ENCODE measurements at places on chromosomes 3 and 15. TPM values are rescaled to one million over a fixed set of nuclear protein-coding genes. Genes with fewer than 3 reads are reported as not detected.

DNA sequence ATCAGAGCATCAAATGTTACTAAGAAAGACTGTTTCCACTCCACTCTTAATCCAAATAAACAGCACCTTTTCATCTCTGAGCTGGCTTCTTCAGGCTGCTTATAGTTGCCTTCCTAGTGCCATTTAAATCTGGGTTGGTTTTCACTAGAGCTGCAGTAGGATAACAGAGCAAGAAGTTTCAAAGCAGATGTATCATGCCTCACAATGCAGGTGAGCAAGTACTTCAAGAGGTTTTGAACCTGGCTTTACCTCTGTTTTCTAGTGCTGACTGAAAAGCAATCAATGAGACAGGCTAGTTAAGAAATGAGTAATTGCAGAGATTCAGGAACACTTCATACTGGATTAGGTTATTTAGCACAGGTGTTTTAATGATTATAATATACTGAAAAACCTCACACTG lies 147.7 kb upstream of the SATB1 start:
- no peaks in the 10 kb centered on the region for H3K4me1 ChIP-seq
- DNase-seq = no peak
- H3K4me3 ChIP-seq = no peak overlapping the region
- no peaks in the 10 kb centered on the region for H3K27me3 ChIP-seq
- H3K36me3 ChIP-seq = no peaks in the 10 kb centered on the region
- no peak overlapping the region for H3K27ac ChIP-seq

DNA sequence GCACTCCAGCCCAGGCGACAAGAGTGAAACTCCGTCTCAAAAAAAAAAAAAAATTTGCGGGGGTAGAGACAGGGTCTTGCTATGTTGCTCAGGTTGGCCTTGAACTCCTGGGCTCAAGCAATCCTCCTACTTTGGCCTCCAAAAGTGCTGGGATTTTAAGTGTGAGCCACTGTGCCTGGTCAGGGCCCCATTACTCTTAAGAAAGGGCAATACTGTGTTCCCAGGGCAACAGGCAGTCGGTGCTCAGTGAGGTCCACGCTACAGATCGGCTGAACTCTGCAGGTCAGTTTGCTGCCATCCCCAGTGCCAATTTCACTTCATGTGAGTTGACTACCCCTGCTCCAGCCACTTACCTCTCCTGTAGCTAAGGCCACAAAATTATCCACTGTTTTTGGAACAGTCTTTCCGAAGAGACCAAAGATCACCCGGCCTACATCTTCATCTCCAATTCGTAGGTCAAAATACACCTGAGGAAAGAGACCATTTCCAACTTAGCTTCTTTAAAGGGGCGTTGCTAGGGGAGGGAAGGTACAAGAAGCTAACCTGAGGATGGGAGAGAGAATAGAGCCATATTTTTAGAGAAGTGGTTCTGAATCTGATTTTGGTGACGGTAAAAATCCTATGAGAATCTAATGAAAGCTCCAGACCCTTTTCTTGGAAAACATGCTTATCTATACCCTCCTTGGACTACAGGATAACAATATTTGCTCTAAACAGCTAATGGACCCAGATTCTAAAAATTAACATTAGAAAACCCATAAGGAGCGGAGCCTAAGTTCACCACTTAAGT lies 939 bp downstream of the PPIB start:
- H3K27ac ChIP-seq = peak overlapping the region; percentile 51
- H3K36me3 ChIP-seq = peaks cover 27% of the 10 kb centered on the region
- peak overlapping the region; percentile 95 for H3K4me3 ChIP-seq
- no peak for DNase-seq
- no peaks in the 10 kb centered on the region for H3K27me3 ChIP-seq
- no peaks in the 10 kb centered on the region for H3K4me1 ChIP-seq

- no peak overlapping the region for H3K27ac ChIP-seq
- no peak overlapping the region for H3K4me3 ChIP-seq
- no peak for DNase-seq
- no peaks in the 10 kb centered on the region for H3K27me3 ChIP-seq
Measured at GRCh38 chr3:87052499-87053260, 61.7 kb upstream of the VGLL3 start.

DNA sequence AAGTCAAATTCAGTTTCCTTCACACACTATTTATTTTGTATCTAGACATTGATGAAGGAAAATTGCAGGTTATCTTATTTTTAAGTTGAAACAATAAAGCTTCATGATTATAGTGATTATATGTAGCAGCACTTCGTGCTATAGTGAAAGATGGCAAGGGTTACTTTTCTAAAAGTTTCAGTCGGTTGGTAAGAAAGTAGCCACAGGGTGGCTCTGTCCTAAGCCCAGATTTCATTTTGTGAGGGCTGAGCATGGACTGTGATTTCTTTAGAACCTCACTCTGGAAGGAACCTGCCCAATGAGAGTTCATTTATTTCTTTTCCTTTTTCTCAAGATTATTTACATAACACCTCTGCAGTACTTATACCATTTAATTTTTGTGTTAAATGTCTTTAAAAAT lies 66.5 kb downstream of the NME9 start:
- DNase-seq = no peak
- H3K4me3 ChIP-seq = no peak overlapping the region
- no peak overlapping the region for H3K27ac ChIP-seq
- no peaks in the 10 kb centered on the region for H3K36me3 ChIP-seq
- H3K4me1 ChIP-seq = no peaks in the 10 kb centered on the region

GRCh38 chr3:34696831-34697230 lies 898.4 kb downstream of the PDCD6IP start:
- no peak for DNase-seq
- H3K4me3 ChIP-seq = no peak overlapping the region
- no peaks in the 10 kb centered on the region for H3K27me3 ChIP-seq
- H3K27ac ChIP-seq = no peak overlapping the region
- no peaks in the 10 kb centered on the region for H3K4me1 ChIP-seq

GRCh38 chr3:68666429-68667136 lies 265.8 kb downstream of the TAFA4 start:
- H3K4me1 ChIP-seq = no peaks in the 10 kb centered on the region
- H3K36me3 ChIP-seq = no peaks in the 10 kb centered on the region
- no peak for DNase-seq
- H3K27me3 ChIP-seq = peaks cover 7% of the 10 kb centered on the region
- H3K4me3 ChIP-seq = no peak overlapping the region

DNA sequence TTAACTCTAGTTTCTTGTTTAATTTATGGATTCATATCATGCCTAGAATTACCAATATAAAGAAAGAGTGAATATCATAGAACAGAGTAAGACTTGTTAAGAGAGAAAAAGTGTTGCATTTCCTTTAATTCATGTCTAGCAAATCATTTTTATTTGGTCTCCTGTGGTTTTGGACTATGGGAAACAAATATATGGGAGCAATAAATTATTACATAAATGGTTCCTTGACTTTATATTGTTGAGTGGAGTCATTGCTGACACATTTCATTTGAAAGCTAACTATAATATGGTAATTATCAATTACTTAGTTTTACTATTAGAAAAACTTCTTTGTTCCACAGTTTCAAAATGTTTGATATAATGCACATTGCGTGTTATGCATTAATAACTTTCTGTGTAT lies 144.7 kb upstream of the CGNL1 start:
- no peak for DNase-seq
- no peaks in the 10 kb centered on the region for H3K4me1 ChIP-seq
- H3K27ac ChIP-seq = no peak overlapping the region
- H3K36me3 ChIP-seq = no peaks in the 10 kb centered on the region

GRCh38 chr15:74134387-74135027 lies 4.1 kb downstream of the ISLR2 start:
- H3K36me3 ChIP-seq = no peaks in the 10 kb centered on the region
- no peak overlapping the region for H3K27ac ChIP-seq
- H3K27me3 ChIP-seq = peaks cover 4% of the 10 kb centered on the region
- H3K4me3 ChIP-seq = no peak overlapping the region
- no peak for DNase-seq

DNA sequence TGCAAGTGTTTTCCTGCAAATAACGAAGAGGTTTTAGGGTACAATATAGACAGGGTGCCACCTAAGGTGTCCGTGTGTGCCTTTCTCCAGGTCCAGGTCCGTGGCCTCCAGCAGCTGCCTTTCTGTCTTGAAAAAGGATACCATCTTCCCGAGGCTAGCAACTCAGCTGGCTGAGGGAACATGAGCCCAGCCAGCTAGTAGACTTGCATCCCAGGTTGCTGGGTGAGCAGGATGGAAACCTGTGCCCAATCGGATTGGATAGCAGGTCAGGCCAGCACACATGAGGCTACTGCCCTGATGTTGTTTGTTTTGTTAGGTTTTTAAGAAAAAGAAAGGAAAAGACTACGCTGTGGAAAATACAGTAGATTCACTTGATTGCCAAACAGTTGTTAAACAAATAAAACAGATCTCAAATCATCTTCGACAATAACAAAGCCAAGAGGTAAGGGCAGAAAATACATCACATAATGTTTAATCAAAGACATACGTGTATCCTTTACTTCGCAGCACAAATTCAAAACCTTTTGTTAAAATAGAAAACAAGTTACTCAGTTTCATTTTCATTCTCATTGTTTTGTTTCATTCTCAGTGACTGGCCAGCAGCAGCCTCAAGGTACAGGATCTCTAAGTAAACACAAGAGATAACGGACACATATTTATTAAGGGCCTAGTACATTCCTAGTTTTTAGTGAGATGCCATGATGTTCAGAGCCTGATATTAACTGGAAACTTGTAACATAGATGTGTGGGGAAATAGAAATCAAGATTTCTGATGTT lies 661.2 kb upstream of the NR2F2 start:
- H3K27ac ChIP-seq = no peak overlapping the region
- H3K27me3 ChIP-seq = no peaks in the 10 kb centered on the region
- no peaks in the 10 kb centered on the region for H3K4me1 ChIP-seq
- DNase-seq = no peak
- no peak overlapping the region for H3K4me3 ChIP-seq

DNA sequence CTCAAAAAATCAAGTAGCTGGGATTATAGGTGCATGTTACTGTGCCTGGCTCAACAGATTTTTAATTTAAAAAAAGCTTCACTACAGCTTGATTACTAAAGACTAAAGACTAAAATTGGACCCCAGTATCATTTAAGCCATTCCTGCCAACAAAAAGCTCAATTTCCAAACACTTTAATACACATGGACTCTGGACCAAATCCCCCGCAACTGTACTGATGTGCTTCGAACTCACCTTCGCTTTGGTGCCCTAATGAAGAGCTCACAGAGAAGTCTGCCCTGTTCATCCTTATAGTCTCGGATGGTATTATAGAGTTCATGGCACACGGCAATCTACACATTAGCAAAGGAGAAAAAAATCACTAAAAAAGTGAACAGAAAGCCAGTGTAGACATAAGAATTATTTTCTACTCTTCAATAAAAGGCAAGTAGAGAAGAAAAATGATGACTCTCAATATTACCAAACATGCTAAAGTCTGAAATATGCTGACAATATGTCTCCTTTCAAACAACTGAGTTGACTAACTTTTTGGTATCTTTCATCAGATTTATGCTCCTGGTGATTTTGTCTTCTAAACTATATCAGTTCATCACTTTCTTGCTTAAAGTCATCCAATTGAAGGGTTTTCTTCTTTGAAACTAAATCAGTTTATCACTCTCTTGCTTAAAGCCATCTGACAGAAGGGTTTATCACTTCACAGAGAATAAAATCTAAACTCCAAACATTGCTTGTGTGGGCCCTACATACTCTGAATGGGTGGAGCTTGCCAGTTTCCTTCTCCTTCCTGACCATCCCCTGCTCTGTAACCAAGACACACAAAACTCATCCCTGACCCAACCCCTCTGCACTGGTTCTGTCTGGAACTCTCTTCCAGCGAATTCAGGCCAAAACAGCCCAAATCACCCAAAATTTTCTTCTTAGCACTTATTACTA lies 7.2 kb downstream of the PBRM1 start:
- H3K4me1 ChIP-seq = peaks cover 10% of the 10 kb centered on the region
- H3K36me3 ChIP-seq = peaks cover 24% of the 10 kb centered on the region
- H3K4me3 ChIP-seq = no peak overlapping the region
- DNase-seq = no peak
- H3K27me3 ChIP-seq = no peaks in the 10 kb centered on the region

DNA sequence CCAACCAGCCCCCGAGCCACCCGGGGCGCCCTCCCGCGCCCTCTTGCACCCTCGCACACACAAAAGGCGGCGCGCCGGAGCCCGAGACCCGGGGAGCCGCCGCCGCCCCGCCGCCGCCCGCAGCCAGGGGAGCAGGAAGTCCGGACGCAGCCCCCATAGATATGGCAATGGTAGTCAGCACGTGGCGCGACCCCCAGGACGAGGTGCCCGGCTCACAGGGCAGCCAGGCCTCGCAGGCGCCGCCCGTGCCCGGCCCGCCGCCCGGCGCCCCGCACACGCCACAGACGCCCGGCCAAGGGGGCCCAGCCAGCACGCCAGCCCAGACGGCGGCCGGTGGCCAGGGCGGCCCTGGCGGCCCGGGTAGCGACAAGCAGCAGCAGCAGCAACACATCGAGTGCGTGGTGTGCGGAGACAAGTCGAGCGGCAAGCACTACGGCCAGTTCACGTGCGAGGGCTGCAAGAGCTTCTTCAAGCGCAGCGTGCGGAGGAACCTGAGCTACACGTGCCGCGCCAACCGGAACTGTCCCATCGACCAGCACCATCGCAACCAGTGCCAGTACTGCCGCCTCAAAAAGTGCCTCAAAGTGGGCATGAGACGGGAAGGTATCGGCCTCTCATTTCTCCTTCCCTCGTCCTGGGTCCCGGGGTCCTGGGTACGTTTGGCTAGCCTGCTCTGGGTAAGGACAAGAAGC lies 1.6 kb downstream of the NR2F2 start:
- peak overlapping the region; percentile 90 for H3K4me3 ChIP-seq
- peaks cover 51% of the 10 kb centered on the region for H3K4me1 ChIP-seq
- DNase-seq = no peak
- H3K36me3 ChIP-seq = peaks cover 24% of the 10 kb centered on the region
- H3K27ac ChIP-seq = peak overlapping the region; percentile 80

DNA sequence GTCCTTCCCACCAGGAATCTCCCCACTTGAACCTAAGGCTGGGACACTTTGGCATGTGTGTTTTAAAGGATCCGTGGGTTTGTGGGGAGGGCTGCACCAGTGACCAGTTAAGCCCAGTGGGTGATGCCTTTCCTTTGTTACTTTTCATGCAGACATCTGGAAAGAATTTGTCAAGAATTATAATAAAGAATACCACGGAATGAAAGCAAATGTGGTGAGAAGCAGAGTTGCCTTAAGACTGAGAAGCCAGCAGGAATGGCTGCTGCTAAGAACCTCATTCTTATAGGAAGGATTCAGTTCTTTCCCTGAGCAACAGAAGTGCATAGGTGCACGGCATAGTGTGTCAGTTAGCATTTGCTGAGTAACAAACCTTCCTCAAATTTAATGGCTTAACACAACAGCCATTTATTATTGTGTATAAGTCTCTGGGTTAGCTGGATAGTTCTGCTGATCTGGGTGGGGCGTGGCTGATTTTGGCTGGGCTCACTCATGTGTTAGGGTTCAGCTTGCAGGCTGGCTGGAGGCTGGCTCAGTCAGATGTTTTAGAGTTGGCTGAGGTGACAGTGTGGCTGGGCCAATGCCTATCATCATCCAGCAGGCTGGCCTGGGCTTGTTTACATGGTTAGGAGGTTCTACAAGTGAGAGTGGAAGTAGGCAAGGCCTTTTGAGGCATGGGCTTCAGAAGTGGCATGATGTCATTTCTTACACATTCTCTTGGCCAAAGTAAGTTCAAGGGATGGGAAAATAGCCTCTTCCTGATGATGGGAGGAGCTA lies 262.7 kb upstream of the CTDSPL start:
- H3K27ac ChIP-seq = no peak overlapping the region
- no peak for DNase-seq
- H3K4me3 ChIP-seq = no peak overlapping the region
- H3K27me3 ChIP-seq = peaks cover 26% of the 10 kb centered on the region
- no peaks in the 10 kb centered on the region for H3K36me3 ChIP-seq

PLIN1 gene
- total RNA-seq = 1.0 TPM

MASP1 gene
- total RNA-seq = not detected

RASGRP1 gene
- 0.39 TPM for total RNA-seq

MESP2 gene
- total RNA-seq = 1.3 TPM

KCNMB2 gene
- total RNA-seq = not detected

ZNF774 gene
- total RNA-seq = 6.2 TPM

POLQ gene
- total RNA-seq = 14.3 TPM

ITIH4 gene
- 3.2 TPM for total RNA-seq

IGF2BP2 gene
- total RNA-seq = 140 TPM

C2CD4A gene
- total RNA-seq = 0.09 TPM

Measured in PC-9 (cell line).